ENCODE measurements at places on chromosomes 1 and 21. TPM values are rescaled to one million over a fixed set of nuclear protein-coding genes. Genes with fewer than 3 reads are reported as not detected.

MAB21L3 gene
- not detected for polyA plus RNA-seq

GRCh38 chr1:181514298-181515290 lies 31.3 kb downstream of the CACNA1E start:
- DNase-seq, result no peak

DNA sequence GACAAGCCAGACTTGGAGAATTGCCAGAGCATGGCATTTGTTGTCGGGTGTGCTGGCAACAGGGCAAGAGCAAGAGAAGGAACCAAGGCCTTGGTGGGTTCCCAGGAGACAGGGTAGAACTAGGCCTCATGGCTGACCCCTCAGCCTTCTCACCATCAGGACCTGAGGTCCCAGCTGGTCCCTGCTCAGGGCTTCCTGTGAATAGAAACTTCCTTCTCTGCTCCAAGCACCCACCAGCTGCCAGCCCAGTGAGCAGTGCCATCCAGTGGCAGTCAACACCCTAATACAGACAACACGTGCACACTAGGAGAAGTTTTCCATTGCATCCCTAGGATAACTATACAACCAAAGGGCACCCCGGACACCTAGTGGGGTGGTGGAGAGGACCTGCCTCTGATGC lies 22.8 kb downstream of the S100A6 start:
- no peak for DNase-seq

DNA sequence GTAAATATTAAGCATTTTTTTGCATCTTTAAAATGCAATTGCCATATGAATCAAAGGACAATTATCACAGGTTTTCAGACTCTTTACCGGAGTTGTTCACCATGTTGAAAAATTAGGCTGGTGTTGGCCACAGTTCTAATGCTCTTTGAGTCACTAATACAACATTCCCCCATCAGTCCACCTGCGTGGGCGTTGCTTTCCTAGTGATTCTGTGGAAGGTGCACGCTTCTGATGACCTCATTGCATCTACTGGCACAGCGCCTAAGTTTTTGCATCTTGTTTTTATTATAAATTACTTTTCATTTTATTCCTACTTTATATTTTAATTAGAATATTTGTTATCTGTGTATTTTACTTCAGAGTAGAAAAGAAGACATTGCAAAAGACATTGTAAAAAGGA lies 4.7 kb upstream of the F5 start:
- no peak for DNase-seq

GRCh38 chr21:33332143-33332542 lies 7.4 kb downstream of the IFNAR1 start:
- DNase-seq, result no peak

DNA sequence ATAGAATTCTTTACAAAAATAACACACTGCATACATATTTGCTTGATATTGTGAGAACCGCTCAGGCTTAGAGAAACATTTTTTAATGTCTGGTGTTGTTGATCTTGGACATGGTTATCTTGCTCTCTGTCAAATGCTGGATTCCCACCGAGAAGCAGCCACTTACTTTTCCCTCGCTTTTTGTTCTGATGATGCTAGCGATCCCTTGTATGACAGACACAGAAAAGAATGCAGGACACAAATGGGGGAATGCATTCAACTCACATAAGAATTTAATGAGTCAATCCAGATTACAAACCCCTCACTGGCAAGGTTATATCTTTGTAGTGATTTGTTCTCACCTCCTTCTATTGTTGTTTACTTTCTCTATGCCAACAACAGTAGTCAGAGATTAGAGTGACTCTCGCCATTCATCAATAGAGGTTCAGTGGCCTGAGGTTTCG lies 76.8 kb upstream of the AKT3 start:
- DNase-seq, result no peak

- no peak for DNase-seq
These were observed 58.7 kb upstream of the APOBEC4 start for GRCh38 chr1:183711741-183712361.

- no peak for DNase-seq
These were observed 40.2 kb upstream of the MPZL1 start for GRCh38 chr1:167681451-167682098.

DNA sequence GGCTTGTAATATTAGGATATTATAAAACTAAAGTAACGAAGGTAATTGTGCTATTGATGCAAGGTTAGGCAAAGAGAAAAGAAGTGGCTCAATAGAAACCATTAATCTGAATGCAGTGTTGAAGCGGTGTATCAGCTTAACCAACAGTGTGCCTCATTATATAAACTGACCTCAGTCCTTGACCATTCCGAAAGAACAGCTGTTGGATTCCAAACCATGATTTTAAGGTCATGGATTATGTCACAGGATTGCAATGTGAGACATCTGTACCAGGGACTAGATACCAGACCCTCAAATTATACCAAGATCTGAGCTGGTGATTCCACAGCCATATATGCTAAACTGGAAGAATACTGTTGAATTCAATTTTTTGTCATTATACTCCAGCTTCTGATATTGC lies 134.2 kb upstream of the HP1BP3 start:
- no peak for DNase-seq

OR14K1 gene
- polyA plus RNA-seq, result not detected

IGSF21 gene
- not detected for polyA plus RNA-seq

GRCh38 chr1:175195281-175195680 lies 2.7 kb upstream of the KIAA0040 start:
- no peak for DNase-seq

DNA sequence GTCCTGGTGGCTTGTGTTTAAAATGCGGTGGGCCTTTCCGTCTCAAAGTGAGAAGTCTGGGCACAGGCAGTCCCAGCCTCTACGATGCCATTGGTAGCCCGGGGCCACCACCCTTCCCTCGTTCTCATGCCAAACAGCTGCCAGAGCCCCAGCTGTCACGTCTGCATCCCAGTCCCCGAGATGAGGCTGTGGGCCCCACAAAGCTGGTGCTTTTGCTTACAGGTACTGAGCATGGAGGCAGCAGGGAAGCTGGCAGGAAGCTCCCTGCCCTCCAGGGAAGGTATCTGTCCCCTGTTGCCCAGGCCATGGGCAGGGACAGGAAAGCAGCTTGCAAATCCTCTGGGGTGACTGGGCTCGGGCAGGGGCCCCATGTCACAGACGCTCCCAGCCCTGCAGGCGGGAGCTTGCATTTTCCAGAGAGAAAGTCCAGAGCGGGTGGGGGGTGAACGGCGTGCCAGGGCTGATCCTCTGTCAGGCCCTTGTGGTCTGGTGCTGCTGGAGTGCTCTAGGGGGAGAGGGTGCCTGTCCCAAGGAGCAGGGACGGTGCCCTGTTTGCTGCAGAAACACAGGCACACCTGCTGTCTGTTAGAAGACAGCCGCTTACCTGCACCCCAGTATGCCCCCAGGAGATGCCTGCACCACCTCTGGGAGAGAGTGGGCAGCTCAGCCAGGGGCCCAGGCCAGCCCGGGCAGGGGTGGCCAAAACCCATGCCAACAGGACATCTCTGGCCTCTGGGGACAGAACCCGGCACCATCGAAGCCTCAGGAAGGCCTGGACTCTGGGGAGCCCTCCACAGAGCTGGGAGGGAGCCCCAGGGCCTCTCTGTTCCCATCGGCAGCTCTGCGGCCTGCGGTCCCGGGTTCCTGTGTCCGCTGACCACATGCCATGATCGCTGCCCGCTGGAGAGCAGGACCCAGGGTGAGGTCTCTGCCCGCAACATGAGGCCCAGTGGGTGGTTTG lies 45.9 kb downstream of the SLX9 start:
- no peak for DNase-seq

- DNase-seq, result peak; percentile 56
These were observed 627 bp downstream of the CERS2 start for GRCh38 chr1:150973836-150974579.

ACP6 gene
- polyA plus RNA-seq, result 23.3 TPM

MATN1 gene
- polyA plus RNA-seq, result 0.37 TPM

DNA sequence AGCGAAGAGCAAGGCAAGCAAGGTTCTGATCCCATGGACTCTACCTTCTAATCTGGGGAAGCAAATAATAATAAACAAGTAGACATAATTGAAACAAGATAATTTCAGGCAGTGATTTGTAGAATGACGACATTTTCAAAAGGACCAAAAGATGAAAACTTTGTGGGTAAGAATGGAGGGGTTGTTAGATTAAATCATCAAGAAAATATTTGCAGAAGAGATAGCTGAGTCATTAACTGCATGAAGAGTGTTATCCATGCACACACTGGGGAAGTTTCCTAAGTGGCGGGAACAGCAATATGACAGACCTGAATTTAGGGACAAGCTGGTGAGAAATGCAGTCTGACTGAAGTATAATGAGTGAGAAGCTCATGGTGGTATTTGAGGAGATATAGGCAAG lies 583.1 kb upstream of the RGS18 start:
- DNase-seq, result no peak

SPRTN gene
- polyA plus RNA-seq, result 11.7 TPM

MCOLN2 gene
- polyA plus RNA-seq, result 4.9 TPM

All from left lung (tissue), 14 donors.